ENCODE measurements at places on chromosomes 11 and 22.

GRCh38 chr11:15893080-15893492 lies 463.3 kb downstream of the SOX6 start:
- ATAC-seq, result no peak

DNA sequence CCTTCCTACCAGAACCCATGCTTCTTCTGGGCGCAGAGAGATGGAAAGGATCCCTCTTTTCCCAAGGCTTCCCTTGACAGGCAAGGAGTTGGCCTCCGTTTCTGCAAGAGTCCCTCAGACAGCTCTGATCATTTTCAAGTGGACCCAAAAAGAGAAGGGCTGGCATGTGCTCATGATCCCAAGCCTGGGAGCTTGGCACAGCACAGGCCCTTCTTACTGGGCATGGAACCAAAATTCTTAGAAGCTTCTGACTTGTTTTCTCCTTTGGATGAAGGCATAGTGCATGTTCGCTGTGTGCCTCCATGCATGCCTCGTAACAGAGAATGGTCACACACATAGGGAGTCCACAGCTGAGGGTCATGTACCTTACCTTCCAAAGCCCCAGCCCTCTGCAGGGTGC lies 449.6 kb downstream of the MIAT start:
- no peak for ATAC-seq

- ATAC-seq, result no peak
These were observed 1479.2 kb downstream of the TBC1D22A start for GRCh38 chr22:48241658-48242057.

DNA sequence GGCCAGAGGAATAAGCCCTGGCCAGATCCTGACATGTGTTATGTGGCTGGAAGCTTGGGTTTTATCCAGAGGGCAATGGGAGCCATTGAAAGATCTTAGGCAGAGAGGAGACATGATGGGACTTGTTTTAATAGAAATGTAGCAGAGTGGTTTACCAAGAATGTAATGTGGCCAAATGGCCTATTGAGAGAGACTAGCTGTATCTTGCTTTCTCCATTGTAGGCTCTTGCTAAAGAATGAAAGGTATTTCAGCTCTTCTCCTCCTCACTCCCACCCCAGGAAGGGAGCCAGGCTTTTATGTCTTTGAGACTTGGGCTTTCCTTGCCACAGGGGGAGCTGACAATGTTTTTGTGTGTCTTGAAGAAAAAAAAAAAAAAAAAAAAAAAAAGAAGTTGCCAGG lies 82.3 kb downstream of the TRIM29 start:
- no peak for ATAC-seq

DNA sequence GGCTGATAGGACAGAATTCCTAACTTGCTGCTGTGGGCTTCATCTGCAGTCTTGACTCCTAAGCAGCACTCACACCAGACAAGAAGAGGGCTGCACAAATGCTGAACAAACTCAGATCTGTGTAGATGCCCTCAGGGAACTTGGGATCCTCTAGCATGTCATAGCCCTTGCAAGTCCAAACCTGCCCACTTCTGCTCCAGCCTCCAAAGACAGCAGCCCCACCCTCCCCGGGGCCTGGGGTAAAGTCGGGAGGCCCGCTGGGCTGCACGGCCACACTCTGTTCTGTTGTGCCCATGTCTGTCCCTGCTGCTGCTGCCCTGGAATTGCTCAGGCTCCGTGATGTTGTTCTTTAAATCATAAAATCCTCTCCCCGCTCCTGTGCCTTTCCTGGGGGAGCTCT lies 28.3 kb downstream of the DRD2 start:
- no peak for ATAC-seq

- ATAC-seq, result no peak
These were observed 41.2 kb upstream of the KCNQ1OT1 start for GRCh38 chr11:2741006-2741376.
